ENCODE measurements at places on chromosomes 16 and 17. TPM values are rescaled to one million over a fixed set of nuclear protein-coding genes. Genes with fewer than 3 reads are reported as not detected.

- DNase-seq, result no peak
Observed at GRCh38 chr16:9092978-9093344, 1.5 kb downstream of the HAPSTR1 start.

CMTM2 gene
- total RNA-seq, result not detected

DNA sequence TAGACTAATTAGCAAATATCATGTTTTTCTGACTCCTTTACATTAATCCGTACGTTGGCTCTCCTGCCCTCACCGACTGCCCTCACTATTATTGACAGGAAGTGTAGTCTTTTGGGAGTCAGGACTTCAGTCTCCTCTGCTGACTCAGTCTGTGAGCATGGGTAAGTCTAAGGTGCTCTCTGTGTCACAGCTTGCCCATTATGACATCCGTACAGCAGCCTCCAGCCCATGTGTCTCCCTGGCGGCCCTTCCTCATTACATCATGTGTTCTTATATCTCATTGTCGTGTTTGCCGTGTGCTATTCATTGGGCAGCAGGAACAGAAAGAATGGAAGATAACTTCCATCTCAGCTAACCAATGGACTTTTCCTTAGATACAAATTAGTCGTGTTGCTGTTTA, 77.5 kb downstream of the MRTFB start:
- no peak for DNase-seq

DNA sequence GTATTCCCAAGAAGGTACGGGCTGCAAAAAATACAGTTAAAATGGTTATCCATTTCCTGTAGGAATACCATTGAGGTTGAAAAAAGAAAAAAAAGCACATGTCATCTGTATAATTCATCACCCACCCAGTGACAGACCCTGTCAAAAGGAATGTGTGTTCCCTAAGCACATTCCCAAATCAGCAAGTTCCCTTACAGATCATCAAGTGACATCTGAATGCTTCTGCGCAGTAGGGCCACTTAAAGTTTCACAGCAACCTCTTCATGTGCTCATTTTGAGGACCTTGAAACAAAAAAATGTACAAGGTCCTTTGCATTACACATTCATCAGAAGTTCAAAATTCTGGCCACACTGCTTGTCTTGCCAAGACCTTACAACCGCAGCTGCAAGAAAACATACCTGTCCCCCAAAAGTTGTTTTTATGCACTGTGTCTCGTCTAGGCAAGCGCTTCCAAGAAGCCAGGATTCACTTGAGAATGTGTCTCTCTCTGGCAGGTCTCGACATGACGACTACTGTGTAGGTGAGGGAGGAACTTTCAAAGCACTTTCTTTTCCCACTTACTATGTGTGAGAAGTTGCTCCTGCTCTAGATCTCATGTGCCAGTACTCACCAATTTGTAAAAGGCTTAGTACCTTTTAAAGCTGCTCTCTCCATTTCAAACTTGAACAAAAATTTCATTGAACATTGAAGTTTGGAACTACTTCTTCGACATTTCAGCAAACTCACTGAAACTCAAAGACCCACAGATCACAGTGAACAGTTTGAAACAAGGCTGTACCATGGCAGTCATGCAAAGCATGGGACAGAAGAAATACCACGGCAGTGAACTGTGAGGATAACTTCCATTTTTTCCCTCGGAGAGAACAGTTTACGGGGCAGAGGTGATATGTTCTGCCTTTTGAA, 4.3 kb upstream of the POLG2 start:
- DNase-seq, result no peak

JPH3 gene
- not detected for total RNA-seq

DNA sequence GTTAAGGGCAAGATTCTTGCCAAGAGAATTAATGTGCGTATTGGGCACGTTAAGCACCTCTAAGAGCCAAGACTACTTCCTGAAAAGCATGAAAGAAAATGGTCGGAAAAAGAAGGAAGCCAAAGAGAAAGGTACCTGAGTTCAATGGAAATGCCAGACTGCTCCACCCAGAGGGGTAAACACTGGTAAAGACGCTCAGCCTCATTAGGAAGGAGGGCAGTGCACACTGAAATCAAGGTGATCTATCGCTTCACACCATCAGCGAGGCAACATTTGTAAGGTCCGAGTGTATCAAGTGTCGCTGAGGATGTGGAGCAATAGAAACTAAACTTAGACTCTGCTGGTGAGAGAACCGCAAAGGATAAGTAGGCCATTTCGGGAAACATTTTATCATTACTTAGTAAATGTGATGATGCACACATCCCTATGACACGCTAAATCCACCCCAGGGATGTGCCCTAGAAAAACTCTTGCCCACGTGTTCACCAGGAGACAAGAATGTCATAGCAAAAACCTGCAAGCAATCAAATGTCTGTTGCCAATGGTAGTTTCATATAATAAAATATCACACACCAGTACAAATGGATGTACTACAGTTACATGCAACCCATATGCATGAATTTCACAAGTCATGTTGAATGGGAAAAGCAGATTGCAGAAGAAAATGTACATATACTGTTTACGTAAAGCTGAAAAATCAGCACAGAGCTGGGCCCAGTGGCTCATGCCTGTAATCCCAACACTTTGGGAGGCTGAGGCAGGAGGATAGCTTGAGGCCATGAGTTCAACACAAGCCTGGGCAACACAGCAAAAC, 23.6 kb downstream of the CNTROB start:
- no peak for DNase-seq

DNA sequence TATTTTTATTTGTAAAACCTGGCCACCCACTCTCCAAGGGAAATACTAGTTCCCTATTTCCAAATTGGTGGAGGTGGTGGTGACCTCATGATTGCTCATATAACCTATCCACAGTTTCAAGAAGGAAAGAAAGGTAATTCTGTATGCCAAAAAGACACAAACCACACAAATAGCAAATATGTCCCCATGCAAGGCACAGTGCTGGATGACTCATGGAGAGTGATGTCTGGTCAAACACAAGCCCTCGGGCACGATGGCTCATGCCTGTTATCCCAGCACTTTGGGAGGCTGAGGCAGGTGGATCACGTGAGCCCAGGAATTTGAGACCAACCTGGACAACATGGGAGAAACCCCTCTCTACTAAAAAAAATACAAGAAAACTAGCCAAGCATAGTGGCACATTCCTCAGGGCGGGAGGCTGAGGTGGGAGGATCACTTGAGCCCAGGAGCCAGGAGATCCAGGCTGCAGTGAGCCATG, 64.2 kb downstream of the GNA13 start:
- DNase-seq, result peak; percentile 87

DNA sequence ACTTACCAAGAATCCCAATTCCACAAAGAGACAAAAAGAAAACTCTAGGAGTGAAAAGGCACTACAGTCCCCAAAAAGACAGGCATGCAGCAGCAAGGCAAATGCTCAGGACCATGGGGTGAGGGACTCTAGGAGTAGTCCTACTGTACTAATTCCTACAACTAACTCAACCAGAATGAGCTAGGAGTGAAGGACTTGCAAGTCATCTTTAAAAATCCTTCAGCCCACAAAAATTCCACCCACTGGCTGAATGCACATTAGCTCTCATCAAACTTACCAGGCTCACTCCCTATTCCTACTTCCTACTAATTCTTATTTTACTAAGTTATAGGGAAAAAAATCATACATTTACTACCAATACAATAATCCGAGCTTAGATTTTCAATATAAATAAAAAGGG, 141.7 kb upstream of the C17orf78 start:
- DNase-seq, result no peak

GRCh38 chr17:41987642-41988041, 21.0 kb downstream of the CNP start:
- no peak for DNase-seq

RAB37 gene
- not detected for total RNA-seq

DNA sequence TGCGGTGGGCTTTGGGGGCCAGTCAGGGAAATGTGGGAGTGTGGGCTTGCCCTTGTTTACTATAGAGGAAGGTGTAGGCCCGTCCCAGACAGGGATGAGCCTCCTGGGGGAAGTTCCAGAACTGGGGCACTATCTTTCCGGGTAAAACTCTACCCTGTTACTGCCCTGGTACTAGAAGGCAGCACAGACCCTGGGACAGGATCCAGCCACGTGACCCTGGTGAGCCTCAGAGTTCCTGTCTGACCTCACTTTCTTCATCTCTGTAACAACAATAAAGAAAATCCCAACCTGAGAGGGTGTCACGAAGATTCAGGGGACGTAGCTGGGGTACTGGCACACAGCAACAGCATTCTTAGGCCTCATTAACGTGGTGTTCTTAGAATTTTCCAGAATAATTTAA, 239.6 kb upstream of the FOXF1 start:
- DNase-seq, result no peak

Data from RPMI7951 (cell line).